ENCODE measurements at places on chromosomes 2 and 18. TPM values are rescaled to one million over a fixed set of nuclear protein-coding genes. Genes with fewer than 3 reads are reported as not detected.

Gene ZSCAN30
- total RNA-seq, result 5.1 TPM

Gene GAD1
- 1.6 TPM for total RNA-seq

Gene DSC2
- 0.10 TPM for total RNA-seq

Gene ZSWIM2
- total RNA-seq, result not detected

DNA sequence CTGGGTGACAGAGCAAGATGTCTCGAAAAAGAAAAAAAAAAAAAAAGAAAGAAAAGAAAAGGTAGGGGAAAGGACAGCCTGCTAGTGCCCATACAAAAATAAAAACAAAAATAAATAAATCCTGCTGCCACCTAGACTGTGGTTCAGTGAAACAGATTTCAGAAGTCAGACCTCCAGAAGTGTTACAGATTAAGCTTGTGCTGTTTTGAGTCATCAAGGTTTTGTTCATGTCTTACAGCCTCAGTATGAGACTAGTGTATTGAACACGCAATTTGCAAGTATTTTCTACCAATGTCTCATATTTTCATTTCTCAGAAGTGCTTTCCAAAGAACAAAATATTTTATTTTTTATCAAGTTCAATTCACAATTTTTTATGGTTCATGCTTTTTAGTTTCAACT is 720.4 kb upstream of the GYPC start:
- DNase-seq, result no peak

DNA sequence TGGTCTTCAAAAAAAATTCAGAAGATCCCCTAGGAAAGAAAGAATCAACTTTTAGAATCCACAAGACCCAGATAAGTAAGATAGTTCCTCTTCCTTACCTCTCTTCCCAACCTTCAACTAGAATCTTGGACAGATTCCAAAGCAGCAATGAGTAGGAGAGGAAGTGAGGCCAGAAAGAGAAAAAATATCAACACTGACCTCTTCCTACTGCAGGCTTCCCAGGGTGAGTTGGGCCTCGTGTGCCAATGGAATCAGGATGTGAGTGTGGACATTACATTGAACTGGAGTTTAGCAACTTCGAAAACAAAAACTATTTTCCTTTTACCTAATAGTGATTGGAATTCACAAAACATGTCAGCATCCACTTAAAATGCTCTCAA is 102.5 kb upstream of the PIEZO2 start:
- DNase-seq, result no peak

- no peak for DNase-seq
Measured at GRCh38 chr2:100632037-100632436, 69.2 kb downstream of the PDCL3 start.

DNA sequence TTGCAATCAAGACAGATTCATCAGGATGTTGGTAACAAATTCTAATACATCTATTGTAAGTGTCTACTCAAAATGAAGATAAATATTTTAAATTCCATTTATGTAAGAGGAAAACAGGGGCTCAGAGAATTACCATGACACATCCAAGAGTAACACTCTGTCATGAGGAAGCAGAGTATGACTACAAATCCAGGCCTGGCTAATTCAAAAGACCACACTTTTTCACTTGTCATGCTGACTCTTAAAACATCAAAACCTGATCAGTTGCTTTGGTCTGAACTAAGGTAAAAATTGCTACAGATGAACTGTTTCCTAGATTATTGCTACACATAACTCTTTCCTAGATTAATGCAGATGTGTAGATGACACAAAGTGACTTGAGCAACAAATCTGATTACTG is 880.6 kb downstream of the TSN start:
- DNase-seq, result no peak

- DNase-seq, result no peak
Measured at GRCh38 chr2:171852366-171852888, 41.6 kb downstream of the SLC25A12 start.

DNA sequence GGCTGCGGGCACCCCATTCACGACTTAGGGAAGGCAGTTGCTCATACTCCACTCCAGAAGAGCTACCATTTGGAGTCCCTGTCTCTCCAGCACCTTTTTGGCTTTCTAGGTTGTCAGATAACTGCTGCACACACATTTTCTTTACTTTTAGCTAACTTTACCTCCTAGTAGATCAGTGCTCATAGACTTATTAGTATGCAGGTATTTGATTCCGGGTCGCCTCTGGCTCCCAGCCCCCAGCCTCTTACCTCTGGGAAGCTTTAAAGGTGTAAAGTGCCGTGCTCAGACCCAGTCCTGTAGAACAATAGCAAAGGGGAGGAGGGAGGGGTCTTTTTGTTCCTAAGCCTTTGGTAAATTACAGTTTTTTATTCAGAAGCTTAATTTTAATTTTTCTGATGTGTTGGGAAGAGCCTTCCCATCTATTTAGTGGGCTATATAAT is 102.9 kb downstream of the SPTBN1 start:
- DNase-seq, result no peak

GRCh38 chr2:222738809-222739208 is 67.4 kb downstream of the MOGAT1 start:
- DNase-seq, result no peak

- no peak for DNase-seq
Measured at GRCh38 chr2:23376972-23377371, 8.0 kb upstream of the KLHL29 start.

DNA sequence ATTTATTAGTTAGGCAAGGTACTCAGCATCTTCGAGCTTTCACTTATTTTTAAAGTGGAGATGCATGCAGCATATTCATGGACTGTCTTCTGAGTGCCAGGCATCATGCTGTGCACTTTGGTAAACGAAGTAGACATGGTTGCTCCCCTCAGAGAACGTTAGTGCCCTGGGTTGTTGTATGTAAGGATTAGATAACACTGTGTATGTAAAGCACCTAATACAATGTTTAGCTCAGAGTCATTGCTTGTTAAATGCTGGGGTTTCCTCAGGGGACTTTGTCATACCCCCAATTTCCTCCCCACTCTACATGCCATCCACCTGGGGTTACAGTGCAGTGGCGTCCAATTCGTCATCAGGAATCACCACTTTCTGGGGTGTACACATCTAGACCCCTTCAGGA is 2.8 kb downstream of the UGGT1 start:
- DNase-seq, result no peak

DNA sequence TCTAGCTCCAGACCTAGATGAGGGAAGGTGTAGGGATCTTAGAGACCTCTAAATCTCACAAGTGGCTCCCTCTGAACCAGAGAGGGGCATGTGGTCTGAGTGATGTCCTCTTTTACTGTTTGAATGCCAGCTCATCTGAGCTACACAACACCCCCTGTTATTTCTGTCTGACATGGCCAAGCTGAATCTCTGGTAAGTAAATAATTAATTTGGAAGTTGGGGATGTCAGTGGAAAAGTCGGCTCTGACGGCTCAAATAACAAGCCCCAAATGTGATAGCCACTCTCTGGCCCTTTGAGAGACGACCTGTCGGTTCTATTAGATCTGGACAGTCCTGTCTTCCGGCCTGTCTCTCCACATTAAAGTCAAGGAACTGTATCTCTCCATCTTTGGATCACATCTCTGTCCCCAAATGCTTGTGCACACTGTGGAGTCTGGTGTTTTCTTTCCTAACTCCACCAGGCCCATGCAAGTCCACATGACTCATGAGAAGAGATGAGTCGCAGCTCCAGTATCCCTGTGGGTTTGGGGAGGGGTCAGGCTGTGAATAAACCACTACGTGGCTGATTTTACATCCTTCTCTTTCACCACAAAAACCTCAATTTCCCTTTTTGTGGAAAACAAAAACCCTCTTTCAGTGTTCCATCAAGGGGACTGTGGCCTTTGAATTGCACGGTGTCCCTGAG is 52.5 kb downstream of the SETBP1 start:
- no peak for DNase-seq

GRCh38 chr2:25894135-25894830 is 16.0 kb upstream of the ASXL2 start:
- DNase-seq, result no peak

- DNase-seq, result peak; percentile 5
Measured at GRCh38 chr2:189580241-189580651, 340 bp downstream of the SLC40A1 start.

DNA sequence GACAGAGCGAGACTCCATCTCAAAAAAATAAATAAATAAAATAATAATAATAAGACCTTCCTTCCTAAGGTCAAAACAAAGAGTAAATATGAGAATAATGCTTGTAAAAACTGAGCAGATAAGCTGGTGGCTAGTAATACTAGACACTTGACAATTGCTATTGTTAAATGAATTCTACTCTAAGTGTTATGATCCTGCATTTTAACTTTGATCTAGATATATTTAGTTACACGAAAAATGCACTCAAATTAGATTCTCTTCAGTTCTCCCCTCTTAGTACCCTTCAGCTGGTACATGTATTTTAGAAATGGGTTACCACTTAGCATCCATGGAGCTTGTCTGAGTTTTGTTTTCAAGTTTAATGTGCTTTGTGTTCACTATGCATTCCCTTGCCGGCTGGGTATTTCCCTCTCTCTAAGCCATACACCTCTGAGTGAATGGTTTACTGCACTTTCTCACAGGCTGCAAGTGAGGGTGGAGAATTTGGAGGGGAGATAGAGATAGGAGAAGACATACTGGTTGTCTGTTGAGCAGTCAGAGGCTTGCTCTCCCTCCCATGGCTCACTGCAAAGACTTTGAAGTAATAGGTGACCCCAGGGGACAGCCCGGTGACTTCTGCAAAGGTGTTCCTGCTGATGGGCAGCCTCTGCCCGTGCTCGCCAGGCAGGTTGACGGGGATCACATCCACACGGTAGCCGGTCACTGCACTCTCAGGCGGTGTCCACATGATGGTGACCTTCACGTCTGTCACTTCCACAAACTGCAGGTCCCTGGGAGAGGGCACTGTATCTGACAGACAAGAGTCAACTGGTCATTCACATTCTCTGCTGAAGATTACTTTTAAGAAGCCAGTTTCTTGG is 29.9 kb downstream of the FN1 start:
- DNase-seq, result no peak

DNA sequence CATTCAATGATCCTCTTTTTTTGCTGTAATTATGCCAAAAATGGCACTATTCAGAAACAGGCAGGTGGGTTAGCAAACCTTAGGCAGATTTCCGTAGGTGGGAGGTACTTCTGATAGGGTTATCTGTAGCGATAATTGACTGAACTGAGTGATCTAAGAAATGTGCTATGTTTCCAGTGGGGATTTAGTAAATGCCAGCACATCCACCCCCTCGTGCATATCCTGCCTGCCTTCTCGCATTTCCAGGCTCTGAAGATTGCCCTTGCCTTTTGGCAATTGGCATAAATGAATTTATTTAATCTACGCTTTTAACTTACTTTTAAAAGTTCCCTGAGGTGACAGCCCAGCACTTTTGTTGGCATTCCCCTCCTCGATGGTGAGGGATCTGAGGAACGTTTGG is 576 bp upstream of the FSHR start:
- DNase-seq, result no peak

GRCh38 chr2:111185361-111186022 is 64.8 kb downstream of the BCL2L11 start:
- DNase-seq, result no peak

DNA sequence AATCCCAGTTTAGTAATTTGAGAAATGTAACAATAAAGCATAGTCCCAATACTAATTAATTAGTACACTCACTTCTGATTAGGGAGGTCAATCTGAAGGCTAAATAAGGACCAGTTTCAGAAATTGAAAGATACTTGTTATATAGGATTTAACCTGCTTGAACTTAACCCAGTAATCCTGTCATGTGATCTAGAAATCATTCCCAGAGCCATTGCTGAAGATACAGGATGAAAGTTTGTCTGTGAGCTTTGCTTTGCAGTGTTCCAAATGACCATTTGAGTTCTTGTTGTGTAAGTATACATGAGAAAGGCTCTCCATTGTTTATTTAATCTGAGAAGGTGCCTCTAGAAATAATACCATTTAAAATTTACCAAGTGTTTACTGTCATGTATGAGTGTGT is 52.2 kb downstream of the GALNT1 start:
- DNase-seq, result no peak

DNA sequence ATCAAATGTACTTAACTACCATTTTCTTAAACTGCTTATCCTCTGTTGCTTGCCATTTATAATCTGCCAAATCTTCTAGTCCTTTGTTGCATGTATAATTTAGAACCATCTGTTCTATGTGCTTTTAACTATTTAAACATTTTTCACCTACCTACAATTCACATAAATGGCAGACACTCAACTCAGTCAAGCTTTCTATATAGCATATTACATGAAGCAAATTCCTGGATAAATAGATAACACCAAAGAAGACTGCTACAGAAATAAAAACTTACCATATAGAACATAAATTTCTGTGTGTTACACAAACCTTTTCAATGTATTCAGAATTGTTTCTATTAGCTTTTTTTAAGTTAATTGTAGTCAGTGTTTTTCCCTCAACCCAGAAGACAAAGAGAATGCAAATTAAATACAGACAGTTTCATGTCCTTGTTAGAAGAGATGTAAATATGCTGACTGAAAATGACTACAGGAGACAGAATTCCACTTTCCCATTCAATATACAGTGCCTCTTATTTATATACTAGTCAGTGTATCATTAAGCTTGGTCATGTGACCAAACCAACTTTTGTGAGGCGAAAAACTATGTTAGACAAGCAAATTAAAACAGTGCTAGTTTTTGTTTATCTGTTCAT is 2.6 kb downstream of the BAZ2B start:
- DNase-seq, result no peak

DNA sequence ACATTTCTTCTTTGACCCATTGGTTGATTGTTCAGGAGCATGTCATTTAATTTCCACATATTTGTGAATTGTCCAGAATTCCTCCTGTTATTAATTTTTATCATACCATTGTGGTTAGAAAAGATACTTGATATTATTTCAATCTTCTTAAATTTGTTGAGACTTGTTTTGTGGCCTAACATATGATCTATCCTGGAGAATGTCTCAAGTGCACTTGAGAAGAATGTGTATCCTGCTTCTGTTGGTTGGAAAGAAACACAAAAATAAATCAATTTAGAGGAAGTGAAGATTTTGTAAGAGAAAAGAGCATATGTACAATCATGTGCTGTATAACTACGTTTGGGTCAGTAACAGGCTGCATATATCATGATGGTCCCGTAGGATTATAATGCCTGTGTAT is 118.6 kb upstream of the CDC42EP3 start:
- no peak for DNase-seq

DNA sequence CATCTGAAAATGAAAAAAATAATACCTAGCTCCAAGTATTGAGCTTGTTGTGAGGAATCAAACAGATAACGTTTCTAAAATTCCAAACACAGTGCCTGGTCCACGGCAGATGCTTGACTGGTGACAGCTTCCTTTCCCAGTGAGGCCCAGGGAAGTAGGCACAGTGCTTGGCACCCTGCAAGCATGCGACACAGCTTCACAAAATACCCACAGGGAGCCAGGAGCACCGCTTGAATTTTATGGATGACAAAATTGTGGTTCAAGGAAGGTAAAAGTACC is 205.1 kb upstream of the TNP1 start:
- DNase-seq, result no peak

DNA sequence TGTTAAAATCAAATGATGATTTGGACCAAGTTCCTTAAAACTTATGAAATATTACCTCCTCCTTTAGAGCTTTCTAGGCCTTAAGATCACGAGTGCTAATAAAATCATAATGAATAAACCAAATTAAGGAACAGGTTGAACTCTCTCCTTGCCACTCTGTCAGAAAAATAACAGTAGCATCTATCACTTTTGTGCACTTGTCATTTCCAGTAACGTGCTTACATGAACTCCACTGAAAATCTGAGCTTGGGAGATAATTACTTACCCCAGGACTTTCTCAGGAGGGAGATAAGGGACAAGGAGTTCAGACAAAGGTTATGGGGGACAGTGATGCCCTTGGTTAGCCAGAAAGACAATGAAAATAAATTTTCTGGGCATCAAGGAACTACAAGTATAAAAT is 36.0 kb downstream of the EPB41L3 start:
- no peak for DNase-seq

GRCh38 chr18:46268671-46269070 is 164.5 kb downstream of the HAUS1 start:
- DNase-seq, result no peak

- no peak for DNase-seq
Measured at GRCh38 chr2:232296776-232297525, 81.6 kb upstream of the ALPP start.

Measured in activated T-cell treated with anti-CD3 and anti-CD28 coated beads, Interleukin-2, amount 50 U/mL, for 4 hours (primary cell).